ENCODE measurements at places on chromosomes 11 and 22. TPM values are rescaled to one million over a fixed set of nuclear protein-coding genes. Genes with fewer than 3 reads are reported as not detected.

- DNase-seq, result no peak
- no peaks in the 10 kb centered on the region for H3K27me3 ChIP-seq
- peak overlapping the region; percentile 70 for H3K4me3 ChIP-seq
Observed at GRCh38 chr22:37904572-37905533, 1.2 kb upstream of the MICALL1 start.

Gene CCDC15
- total RNA-seq, result 7.3 TPM

Gene GALNT18
- 0.69 TPM for total RNA-seq

GRCh38 chr11:2708757-2709281 is 9.0 kb upstream of the KCNQ1OT1 start:
- H3K4me1 ChIP-seq, result no peaks in the 10 kb centered on the region
- H3K4me3 ChIP-seq, result no peak overlapping the region
- H3K27ac ChIP-seq, result no peak overlapping the region
- no peaks in the 10 kb centered on the region for H3K36me3 ChIP-seq

DNA sequence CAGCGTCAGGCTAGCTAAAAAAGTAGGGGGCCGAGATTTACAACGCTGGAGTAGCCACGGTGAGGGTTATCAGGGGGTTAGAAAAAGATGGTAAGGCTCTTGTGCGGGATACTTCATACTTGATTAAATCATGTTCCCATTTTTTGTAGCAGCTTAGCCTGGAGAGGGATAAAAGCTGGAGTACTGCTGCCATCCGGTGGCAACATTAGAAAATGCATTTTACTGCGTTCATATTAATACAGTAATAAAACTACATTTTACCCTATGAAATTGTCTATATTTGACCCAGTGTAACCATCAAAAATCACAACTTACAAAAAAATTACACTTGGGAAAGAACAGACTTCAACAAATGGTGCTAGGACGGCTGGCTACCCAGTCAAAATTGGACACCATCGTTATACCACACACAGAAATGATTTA is 17.3 kb downstream of the RPUSD4 start:
- peaks cover 38% of the 10 kb centered on the region for H3K36me3 ChIP-seq
- H3K4me1 ChIP-seq, result no peaks in the 10 kb centered on the region
- peak; percentile 50 for DNase-seq
- no peak overlapping the region for H3K4me3 ChIP-seq
- H3K27me3 ChIP-seq, result no peaks in the 10 kb centered on the region

DNA sequence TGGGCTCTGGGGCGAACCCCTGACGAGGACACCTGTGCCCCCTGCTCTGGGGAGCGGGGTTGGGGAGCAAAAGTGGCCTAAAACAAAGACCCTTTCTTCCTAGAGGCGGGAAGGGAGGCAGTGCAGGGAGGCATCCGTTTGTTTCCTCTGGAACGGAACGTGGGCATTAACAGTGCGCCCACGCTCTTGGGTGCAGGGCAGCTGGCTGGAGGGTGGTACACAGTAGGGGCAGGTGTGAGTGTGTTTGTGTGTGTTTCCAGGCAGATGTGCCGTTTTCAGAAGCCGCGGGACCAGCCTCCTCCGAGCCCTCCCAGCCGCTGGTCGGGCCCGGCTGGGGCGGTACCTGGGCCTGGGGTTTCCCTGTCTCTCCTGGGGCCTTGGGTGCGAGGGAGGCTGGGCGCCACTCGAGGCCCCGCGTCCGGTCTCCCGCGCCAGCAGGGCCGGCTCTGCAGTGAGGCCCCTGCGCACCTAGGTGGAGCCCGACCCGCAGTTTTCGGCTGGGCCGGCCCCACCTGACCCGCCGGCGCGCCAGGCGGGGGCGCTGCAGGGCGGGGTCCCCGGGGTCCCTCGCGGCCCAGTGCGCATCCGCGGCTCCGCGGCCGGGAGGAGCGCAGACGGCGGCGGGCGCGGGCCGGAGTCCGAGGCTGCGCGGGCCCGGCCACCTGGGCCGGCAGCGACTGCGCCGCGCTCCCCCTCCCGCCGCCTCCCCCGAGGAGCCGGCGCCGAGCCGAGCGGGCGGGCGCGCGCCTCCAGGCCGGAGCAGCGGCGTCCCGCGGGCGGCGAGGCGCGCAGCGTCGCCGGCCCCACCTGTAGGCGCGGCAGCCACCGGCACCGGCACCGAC is 1252.7 kb downstream of the BRD1 start:
- peaks cover 24% of the 10 kb centered on the region for H3K27me3 ChIP-seq
- H3K4me3 ChIP-seq, result peak overlapping the region; percentile 27
- peaks cover 2% of the 10 kb centered on the region for H3K36me3 ChIP-seq
- DNase-seq, result no peak
- no peak overlapping the region for H3K27ac ChIP-seq
